ENCODE measurements at places on chromosomes 11 and 22.

DNA sequence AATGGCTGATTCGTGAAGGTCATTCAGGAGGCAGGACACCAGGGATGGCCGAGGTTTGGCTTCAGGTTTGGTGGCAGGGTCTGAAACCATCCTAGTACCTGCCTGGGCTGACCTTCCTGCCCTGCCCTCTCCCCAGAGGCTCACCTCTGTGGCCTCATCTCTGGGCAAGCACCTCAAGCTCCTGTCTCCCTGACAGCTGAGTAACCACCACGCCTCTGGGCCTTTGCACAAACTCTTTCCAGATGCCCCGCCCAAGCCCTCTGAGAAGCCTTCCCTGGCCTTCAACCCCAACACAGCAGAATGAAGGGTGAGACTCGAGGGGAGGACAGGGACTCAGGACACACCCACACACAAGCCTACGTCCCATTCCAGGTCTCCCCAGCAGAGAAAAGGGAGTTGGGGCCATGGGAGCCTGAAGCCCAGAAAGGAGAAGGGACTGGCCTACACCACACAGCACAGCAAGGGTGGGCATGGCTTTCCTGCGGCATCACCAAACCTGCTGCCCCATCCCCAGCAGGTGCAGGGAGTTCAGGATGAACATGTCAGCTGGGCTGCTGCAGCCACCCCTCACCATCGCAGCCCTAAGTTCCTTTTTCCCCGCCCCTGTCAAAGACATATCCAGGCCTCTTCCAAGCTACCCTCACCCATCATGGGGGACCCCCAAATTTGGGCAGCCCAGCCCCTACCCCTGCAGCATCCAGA lies 2.4 kb downstream of the SHISA8 start:
- no peak for DNase-seq

GRCh38 chr11:63490551-63491239 lies at the start of gene PLAAT5:
TSS of gene PLAAT5 (minus strand) at chr11:63491167. CDS start at chr11:63491034, 133 bp downstream.
- DNase-seq, result no peak

DNA sequence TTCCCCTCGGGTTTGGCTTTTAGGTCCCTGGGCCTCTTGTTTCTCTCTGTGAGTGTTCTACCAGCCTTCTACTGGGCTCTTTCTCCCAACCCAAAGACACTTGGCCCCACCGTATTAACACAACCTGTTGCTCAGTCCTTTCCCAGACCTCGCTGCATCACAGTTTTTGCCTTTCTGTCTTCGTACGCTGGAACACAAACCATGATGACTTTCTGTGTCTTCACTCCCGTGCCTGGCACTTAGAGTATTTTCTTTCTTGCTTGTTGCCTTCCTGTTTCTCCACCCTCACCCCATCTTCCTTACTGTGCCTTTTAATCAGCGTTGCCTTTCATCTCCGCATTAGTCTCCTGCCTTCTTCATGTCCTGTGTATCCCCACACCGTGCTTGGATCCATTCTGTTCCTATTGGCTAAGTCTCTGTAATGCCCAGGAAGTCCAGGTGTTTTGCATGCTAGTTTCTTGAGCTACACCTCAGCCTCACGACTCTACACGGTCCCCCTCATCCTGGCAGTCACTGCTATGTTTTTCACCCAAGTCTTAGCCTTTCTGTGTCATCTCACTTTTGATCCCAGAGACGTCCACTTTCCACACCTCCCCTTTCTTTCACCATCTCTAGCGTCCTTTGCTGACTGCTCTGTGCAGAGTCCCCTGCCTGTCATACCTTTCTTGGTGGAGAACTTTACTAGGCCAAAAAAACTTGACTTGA lies 1.6 kb downstream of the MARK2 start:
- no peak for DNase-seq

- no peak for DNase-seq
Observed at GRCh38 chr11:109416601-109417000, 5.4 kb upstream of the C11orf87 start.

DNA sequence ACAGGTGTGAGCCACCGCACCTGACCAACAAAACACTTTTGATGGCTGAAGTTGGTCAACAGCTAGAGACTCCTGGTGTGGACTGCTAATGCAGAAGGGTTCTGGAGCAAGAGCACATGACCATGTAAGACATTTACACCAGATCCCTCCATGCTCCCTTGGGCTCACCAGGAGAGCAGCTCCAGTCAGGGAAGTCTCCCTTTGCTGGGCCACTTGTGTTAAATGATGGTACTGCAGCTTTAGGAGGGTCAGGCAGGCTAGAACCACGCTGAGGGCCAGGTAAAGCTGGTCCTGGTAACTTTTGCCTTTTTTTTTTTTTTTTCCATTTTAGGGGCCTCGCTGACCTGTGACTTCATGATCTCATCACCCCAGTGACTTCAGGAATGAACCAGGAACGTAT lies 146.4 kb downstream of the FBXO7 start:
- no peak for DNase-seq

DNA sequence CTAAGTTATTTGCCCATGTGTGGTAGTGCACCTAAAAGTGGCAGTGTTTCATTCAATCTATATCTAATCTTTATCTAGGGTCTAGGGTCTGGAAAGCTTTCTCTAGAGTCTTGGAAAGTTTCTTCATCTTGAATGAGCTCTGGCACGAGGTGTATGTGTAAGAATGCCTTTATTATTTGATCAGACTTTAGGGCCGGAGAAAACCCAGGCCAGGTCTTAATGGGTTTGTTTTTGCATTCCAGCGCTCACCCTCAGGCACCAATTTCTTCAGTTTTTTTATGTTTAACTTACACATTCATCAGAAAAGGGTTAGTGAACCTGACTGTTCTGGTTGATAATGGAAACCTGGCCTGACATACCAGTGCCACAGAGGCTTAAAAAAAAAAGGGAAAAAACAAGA lies 68.3 kb upstream of the SLN start:
- no peak for DNase-seq

DNA sequence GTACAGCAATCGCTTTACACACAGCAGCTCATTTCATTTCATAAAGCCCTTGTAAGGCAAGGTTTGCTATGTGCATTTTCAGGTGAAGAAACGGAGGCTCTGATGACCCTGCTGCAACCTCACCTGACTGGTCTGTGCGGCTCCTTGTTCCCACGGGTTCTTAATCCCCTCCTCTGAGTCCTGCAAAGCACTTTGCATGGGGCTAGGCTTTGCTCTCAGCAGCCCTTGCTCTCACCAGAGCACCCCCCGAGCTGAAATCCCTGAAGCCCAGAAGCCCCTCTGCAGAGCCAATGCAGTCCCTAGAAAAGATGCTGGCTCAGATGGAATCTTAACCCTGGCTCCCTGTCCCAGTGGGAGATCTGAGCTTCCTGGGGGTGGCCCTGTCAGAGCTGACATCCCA lies 11.0 kb upstream of the APOL6 start:
- DNase-seq, result no peak

DNA sequence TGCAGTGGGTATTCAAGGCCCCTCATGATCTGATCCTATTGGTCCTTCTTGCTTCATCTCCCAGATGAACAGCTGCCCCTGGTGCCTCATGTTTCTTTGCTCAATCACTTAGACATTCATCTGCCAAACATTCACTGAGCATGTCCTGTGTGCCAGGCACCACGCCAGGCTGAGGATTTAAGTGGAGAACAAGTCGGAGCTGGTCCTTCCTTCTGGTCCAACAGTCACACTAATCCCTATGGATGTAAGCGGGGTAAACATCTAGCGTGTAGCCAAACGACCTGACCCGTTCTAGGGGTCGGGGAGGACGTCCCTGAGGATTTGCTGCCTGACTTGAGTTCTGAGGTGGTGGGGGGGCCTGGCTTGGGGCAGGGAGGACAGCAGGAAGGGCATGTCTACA lies 21.9 kb downstream of the ZMAT5 start:
- DNase-seq, result peak; percentile 70

- peak; percentile 84 for DNase-seq
Observed at GRCh38 chr11:33015621-33016551, at the start of gene DEPDC7. TSS of gene DEPDC7 (plus strand) at chr11:33015878. CDS start at chr11:33015956, 78 bp downstream.

- DNase-seq, result no peak
Observed at GRCh38 chr11:69653406-69653960, 12.5 kb downstream of the CCND1 start.

- peak; percentile 53 for DNase-seq
Observed at GRCh38 chr11:67252831-67253239, 13.4 kb upstream of the GRK2 start.

DNA sequence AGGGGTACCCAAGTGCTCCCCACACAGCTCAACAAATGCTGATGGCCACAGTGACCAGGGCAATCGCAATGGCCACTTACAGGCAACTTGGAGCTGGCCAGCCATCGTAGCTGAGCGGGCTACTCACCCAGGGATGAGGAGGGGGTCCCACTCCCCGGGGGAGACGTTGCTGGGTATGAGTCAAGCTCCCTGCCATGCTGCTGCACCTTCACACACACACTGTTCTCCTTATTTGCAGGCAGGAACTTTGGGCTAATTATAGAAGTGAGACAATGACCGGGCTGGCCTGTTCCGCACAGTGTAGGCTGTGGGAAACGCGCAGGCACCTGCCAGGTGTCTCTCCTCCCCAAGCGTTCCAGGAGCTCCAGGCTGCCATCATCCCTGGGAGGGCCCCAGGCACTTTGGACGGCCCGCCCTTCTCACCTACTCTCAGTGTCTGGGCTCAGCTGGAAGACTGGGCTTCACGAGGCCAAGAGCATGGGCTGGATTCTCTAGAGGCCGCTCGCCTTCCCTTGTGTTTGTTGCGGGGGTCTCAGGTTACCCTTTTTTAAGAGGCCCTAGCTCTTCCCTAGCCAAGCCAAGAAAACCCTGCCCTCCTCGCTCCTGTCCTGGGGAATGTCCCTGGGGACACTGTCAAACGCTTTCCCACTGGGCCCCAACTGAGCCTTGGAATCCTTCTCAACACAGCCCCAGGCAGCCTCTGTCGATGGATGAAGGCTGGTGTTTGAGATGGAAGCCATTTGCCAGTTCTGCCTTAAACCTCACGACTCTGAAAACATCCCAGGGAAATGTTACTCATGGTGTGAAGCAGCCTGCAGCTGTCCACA lies 73.0 kb downstream of the RTL6 start:
- DNase-seq, result no peak

DNA sequence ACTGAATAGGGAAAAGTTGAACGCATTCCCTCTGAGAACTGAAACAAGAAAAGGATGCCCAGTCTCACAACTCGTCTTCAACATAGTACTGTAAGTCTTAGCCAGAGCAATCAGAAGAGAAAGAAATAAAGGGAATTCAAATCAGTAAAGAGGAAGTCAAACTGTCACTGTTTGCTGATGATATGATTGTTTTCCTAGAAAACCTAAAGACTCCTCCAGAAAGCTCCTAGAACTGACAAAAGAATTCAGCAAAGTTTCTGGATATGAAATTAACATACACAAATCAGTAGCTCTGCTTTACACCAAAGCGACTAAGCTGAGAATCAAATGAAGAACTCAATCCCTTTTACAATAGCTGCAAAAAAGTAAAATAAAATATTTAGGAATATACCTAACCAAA lies 471.2 kb upstream of the CNTN5 start:
- no peak for DNase-seq

DNA sequence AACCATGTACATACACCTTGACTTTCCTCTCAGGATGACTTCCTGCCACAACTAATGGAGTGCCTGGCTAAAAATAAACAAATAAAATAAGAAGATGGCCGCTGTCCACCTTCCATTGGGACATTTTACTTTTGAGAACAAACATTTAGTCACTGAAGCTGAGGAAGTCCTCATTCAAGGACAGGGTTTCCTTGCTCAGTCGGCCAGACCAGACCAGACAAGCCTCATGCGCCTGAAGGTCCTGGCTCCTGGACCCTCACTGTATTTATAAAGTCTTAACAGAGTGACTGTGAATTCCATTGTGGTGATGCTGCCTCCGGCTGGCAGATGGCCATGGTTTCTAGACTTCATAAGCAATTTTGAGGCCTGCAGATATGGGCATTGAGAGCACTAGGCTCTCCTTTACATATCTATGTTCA lies 114.5 kb downstream of the MAML2 start:
- peak; percentile 88 for DNase-seq

- peak; percentile 10 for DNase-seq
Observed at GRCh38 chr11:132062031-132062430, 691.6 kb downstream of the NTM start.

GRCh38 chr22:33332538-33332937 lies 274.4 kb upstream of the SYN3 start:
- no peak for DNase-seq

DNA sequence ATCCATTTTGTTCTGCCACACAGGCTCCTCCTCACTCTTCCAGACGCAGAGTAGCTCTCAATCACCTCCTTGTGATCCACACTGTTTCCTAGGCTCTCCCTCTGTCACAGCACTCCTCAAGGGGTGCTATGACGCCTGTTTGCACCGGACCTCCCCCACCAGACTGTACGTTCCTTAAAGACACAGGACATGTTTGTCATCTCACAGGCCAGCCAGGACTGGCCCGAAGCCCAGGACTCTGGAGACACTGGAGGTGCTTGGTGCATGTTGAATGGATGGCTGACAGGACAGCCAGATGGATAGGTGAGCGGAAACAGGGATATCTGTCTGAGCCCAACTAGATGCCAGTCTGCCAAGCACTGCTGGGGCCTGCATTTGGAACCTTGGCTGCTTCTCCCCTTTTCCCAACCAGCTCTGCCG lies 13.6 kb downstream of the PLA2G6 start:
- DNase-seq, result no peak

GRCh38 chr22:29946220-29946619 lies 63.2 kb downstream of the MTMR3 start:
- no peak for DNase-seq

All from fibroblast of mammary gland (primary cell).